ENCODE measurements at places on chromosomes 13 and 19. TPM values are rescaled to one million over a fixed set of nuclear protein-coding genes. Genes with fewer than 3 reads are reported as not detected.

Gene CELF5
- total RNA-seq = 0.18 TPM

GRCh38 chr13:46382224-46382623, 4.8 kb downstream of the RUBCNL start:
- DNase-seq = no peak

GRCh38 chr19:6737873-6738786, 750 bp upstream of the GPR108 start:
- peak; percentile 97 for DNase-seq

Gene CD33
- total RNA-seq = 10.7 TPM

- peak; percentile 92 for DNase-seq
Observed at GRCh38 chr19:35040826-35041547, 534 bp upstream of the HPN start.

DNA sequence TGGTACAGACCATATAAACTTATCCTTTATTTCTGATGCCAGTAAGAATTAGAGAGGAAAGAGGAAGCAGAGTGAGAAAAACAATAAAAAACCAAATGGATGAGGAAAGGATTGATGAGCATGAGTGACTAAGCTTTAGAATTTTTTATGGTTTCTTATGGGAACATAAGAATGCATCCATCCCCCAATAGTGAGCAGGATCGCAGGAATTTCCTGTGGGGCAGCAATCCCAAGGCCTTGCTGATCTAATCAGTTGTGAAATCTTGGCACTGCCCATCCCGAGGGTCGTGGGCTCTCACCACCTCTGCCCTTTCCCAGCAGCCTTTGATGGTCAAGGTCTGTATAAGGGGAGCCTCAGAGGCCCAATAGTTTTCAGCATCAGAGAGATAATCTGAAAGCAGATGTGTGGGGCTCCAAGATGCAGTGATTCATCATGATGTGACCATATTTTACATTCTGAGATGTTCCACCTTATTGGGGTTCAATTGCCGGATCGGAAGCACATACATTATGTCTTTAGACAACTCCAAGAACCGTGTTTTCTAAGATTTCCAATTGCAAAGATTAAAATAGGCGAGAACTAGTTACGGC, 222.1 kb downstream of the DNAJC15 start:
- no peak for DNase-seq

DNA sequence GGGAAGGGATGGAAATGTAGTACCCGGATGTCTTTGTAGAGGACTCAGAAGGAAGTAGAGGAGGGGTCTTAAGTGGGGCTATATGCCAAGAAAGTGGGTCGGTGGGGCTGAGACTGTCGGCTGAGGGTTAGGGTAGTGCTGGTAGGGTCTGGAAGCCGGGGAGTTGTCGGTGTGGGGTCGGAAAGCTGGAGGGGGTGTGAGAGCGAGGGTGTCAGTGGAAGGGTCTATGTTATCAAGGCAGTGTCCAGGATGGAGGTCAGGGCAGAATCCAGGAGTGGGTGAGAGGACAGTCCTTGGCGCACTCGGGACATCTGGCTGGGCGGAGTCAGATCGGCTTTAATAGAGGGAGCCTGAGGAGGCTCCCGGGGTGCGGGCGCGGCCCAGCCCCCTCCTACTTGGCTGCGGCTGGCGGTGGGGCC, 1.7 kb downstream of the HSPB6 start:
- DNase-seq = no peak

- DNase-seq = peak; percentile 87
Observed at GRCh38 chr19:40806423-40807146, 7.6 kb downstream of the EGLN2 start.

DNA sequence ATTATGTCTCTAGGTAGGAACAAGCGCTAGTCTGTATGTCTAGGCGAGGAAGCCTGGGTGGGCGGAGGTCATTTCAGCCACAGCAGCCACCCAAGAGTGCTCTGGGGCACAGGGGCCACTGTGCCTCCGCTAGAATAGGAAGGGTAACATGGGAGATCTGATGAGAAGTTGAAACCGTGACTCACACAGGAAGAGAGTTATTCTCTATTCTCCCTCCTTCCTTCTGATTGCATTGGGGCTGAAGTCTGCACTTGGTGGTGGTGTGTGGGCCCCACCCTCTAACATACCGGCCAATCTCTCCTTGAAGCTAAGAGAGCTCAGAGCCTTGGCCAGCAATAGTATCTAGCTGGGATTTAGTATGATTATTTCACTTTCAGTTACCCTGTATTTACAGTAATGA, 20.3 kb upstream of the GGACT start:
- DNase-seq = no peak

Gene RFX1
- 16.1 TPM for total RNA-seq

- DNase-seq = no peak
Observed at GRCh38 chr13:101150998-101151397, 265.3 kb downstream of the NALCN start.

Gene SYT3
- total RNA-seq = not detected

Gene SULT2B1
- total RNA-seq = not detected

DNA sequence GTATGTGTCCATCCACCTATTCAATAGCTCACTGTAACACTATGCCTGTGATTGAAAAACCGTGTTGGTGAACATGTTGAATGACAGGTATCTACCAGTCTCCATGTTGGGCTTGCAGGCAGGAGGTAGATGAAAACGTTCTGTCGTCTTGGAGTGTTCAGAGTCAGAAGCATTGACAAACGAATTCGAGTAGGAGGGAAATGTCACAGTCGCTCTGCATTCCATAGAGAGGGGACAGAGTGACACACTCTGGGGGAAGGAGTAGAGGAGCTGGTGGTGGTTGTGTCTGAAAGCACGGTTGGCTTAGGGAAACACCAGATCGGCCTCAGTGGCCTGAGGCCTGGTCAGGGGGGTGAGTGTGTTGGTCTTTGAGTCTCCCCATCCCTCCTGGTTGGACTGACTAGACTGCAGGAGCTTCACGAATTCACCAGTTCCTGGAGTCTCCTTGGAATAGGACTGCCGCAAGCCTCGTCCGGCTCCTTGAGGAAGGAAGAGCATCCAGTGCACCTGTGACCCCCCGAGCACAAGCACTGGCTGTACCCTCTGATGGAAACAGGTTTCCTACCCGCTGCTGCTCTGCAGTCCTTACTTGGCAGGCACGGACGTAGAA, 105.0 kb upstream of the C1QTNF9B start:
- no peak for DNase-seq

- no peak for DNase-seq
Observed at GRCh38 chr19:51664997-51665396, 18.4 kb upstream of the SIGLEC14 start.

DNA sequence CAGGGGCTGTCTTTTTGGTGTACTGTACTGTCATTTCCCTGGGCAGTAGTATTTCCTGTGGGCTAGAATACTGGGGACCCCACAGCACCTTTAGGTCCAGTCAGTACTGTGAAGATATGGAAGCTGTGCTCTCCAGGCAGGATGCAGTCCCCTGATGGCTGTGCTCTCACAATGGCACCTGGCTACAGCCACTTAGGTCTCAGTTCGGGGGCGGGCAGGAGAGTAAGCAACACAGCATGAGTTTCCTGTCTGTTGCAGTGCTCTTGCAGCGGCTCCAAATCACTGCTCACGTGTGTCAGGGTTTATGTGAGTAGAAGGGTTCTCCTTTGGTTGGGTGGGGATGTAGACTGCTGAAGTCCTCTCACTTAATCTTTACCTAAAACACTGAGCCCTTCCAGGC, 810.4 kb downstream of the DACH1 start:
- DNase-seq = no peak

DNA sequence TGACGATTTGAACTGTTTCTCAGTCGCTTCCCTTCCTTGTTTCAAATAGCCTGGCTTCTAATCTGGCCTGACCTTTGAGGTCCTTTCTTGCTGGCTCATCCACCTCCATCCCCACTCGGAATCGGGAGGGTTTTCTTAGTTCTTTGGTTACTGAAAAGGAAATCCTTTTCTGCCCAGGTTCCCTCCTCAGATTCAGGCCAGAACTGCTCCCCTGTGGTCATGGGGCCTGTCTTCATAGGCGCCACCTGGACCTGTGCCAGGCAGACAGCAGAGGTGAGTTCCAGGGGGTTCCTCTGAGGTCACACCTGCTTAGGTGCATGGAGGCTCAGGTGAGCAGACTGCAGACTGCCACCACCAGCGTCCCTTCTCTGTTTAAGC, 62.4 kb downstream of the AKAP11 start:
- DNase-seq = no peak

Gene ZNF616
- total RNA-seq = 12.8 TPM

Gene CGB5
- total RNA-seq = not detected

DNA sequence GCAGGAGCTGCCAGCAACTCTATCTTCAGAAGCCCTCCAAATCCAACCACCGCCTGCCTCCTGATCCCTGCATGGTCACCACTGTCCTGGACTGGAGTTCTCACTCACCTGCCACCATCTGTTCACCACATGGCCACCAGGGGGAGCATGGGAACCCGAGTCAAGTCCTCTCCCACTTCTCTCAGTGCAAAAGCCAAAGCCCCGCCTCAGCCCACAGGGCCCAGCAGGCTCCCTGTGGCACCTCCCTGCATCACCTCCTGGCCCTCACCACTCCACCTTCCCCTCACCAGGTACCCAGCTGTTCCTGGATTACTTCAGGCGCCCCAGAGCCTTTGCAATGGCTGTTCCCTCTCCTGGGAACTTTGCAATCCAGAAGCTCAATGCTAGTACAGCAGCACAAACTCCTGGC, 5.3 kb downstream of the DHPS start:
- DNase-seq = peak; percentile 88

Gene NKPD1
- not detected for total RNA-seq

Gene IFT88
- total RNA-seq = 20.5 TPM

GRCh38 chr19:20278342-20278741, 111.3 kb downstream of the ZNF486 start:
- DNase-seq = no peak

DNA sequence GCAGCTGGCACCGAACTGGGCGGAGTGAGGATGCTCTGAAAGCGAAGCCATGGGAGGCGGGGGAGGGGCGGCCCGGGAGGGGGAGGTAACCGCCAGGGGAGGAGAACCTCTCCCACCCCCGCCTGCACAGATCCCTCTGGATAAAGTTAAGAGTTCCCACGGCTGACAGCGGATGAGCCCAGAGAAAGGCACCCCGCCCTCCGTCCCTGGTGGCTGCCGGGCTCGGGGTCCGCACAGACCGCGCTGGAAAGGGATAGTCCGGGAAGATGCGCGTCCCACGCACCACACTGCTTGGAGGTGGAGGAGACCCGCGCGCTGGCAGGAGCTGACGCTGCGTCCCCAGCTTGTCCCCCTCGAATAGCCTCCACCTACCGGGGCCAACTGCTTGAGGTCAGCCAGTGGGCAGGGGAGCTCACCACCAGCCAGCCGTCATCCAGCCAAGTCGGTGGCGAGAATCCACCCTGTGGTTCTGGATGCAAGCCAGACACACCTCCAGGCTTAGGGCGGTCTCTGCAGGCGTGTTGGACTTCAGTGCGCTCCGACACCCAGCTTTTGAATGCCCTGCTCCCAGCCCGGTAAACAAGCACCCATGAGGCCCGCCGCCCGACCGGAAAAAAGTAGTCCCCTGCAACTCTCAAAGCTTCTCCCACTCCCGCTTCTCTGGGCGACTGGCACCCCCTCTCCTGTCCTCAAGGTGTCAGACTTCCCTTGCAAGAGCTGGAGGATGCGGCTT, at the start of gene TRPC4:
Gene TRPC4, minus strand, starts transcription at position 17 of the 733 bp plus-strand sequence. CDS start 86,439 bp downstream, outside the sequence.
- DNase-seq = no peak

DNA sequence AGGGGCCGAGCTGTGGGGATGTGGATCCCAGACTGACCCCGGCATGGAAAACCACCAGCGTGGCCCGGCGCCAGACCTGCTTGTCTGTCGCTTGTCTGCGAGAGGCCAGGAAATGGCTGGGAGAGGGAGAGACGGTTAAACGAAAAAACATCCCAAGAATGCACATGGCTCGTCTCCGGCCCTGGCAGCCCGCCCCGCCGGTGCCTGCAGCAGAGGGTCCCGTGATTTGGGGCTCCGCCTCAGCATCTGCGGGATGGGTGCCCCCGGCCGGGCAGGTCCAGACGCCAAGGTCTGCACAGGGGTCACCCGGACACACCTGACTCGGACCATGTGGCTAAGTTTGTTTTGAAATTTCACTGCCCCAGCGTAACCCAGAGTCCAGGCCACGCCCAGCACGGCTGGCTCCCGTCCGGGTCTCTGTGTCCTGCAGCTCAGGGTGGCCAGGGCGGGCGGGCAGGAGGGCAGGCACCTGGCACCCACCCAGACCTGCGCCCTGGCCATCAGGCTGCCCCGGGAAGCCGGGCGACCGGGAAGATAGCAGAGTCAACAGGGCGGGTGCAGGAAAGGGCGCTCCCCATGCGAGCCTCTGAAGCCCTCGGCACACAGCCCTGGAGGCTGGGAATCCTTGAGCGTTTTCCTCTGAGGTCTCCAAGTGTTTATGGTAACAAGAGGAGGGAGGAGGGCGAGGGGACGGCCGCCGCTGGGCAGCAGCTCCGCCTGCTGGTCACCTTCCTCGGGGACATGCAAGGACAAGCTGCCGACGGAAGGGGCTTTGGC, 103.2 kb downstream of the GADD45B start:
- peak; percentile 93 for DNase-seq

DNA sequence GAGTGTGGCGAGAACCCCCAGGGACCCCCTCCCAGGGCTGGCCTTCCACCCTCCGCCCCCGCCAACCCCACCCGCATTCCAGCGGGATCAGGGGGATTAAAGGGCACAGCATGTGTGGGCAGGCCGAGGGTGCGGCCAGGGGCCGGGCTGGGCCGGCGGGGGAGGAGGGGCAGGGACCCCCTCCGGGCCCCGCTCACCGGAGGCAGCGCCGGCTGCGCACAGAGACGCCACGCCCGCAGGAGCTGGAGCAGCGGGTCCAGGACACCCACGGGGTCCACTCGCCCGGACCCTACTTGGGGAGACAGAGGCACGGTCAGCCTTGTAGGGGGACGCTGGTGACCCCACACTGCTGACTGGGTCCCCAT, 2.4 kb downstream of the ADAMTSL5 start:
- no peak for DNase-seq

GRCh38 chr19:4697304-4697703, 26.3 kb downstream of the DPP9 start:
- no peak for DNase-seq

Gene SIGLECL1
- not detected for total RNA-seq

- no peak for DNase-seq
Observed at GRCh38 chr13:34857558-34858325, 84.3 kb upstream of the NBEA start.

DNA sequence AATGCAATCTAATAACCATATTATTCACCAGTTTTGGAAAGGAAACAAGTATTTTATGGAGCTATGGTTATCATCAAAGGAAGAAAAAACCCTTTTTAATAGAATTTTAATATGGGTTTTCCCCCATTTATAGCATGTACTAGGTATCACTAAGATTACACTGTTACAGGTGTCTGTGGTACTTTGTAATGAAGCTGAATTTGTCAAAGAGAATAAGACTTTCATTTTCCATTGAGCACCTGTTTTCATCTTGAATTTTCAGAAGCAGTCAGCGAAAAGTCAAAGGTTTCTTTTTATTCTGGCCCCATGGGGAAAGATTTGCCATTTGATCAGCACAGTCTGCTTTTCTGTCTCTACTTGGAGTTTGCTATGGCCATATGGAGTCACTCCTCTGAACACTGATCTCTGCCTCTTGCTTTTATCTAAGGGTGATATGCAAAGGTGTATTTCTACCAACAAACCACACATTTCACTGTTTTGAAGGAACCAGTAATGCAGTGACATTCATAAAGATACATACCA, 590.0 kb downstream of the DCT start:
- no peak for DNase-seq

Measured in sciatic nerve (tissue), 2 donors.